AG04449 (cell line): ENCODE measurements at places on chromosomes 3 and 15.

DNA sequence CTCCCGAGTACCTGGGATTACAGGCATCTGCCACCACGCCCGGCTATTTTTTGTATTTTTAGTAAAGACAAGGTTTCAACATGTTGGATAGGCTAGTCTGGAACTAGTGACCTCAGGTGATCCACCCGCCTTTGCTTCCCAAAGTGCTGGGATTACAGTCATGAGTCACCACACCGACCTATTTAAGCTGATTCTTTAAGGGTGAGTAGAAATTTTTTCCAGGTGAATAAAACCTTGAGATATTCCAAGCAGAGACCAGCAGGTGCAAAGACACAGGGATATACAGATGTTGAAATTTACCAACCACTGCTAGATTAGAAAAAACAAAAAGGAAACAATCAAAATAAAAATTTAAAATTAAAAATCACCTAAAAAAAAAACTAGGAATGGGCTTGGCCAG, 74.4 kb upstream of the CHRNB4 start:
- DNase-seq, result no peak

DNA sequence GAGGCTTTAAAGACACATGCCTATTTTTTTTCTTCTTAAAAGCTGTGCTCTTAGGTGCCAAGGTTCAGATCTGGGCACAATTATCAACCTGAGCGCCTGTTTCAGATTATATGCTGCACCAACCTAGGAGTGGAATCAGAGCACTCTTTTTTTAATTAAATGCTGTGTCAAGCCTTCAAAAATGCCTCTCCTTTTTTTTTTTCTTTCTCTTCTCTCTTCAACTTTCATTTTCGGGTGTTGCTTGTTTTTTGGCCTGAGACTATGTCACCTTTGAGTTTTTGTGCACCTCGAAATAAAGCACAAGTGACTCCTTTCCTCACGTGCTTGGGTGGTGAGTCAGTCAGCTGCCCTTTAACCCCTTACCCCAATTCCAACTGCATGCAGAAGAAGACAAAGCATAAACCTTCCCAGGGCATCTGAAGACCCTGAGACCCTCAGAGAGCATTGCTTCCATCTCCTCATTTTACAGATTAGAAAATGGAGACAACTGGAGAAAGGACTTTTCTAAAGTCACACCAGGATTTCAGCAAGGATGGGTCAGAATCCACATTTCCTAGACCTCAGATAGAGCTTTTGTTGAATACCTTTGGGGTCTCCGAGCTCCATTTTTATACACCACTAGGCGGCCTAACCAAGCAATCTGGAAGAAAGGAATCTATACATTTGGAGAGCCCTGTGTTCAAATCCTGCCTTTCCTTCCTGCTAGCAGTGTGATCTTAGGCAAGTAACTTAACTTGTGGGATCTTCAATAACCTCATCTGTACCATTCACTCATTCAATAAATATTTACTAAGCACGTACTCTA, 631 bp upstream of the PRICKLE2 start:
- DNase-seq, result no peak

DNA sequence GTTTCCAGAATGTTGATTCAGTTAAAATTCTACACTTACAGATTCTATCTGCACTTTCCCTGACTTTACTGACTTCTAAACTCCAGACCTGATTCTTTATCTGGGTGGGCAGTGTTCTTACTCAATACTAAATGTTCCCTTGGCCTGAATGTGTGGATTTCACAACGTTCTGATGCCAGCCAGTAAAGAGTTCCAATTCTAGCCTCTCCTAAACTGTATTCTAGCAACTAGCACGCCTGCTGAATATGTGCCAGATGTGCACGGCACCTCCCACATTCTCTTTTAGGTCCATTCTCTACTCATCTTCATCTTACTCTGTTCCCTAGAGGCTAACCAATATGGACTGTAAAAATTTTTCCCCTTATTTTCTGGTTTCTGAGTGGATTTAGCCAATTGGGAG, 479.5 kb upstream of the AGTR1 start:
- DNase-seq, result no peak

DNA sequence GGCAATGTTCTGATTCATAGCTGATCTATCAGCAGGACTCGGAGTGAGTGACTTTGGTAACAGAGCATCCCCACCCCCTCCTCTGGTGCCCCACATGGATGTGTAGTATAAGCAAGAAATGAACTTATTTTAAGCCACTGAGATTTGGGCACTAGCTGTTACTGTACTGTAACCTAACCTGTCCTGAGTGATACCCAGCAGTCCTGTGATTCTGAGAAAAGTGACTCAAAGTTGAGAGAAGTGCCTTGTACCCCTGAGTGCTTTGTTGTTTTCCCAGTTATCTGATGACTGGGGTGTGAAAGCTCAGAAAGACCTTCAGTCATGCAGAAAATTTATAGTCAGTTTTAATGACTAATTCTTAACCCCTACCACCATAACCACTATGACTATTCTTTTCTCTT, 439.9 kb upstream of the RBMS3 start:
- DNase-seq, result no peak

GRCh38 chr15:89146366-89146765, 58.1 kb downstream of the ABHD2 start:
- DNase-seq, result no peak
